Activated CD8-positive, alpha-beta T cell treated with anti-CD3 and anti-CD28 coated beads for 36 hours (primary cell): ENCODE measurements at places on chromosomes 12 and 14. TPM values are rescaled to one million over a fixed set of nuclear protein-coding genes. Genes with fewer than 3 reads are reported as not detected.

PZP gene
- total RNA-seq, result not detected

FITM1 gene
- 0.69 TPM for total RNA-seq

IRAK3 gene
- 0.31 TPM for total RNA-seq

TAS2R7 gene
- not detected for total RNA-seq

CPSF2 gene
- total RNA-seq, result 96.2 TPM

TBX3 gene
- total RNA-seq, result not detected

CGRRF1 gene
- total RNA-seq, result 10.0 TPM

PLEKHD1 gene
- total RNA-seq, result 0.07 TPM

DNA sequence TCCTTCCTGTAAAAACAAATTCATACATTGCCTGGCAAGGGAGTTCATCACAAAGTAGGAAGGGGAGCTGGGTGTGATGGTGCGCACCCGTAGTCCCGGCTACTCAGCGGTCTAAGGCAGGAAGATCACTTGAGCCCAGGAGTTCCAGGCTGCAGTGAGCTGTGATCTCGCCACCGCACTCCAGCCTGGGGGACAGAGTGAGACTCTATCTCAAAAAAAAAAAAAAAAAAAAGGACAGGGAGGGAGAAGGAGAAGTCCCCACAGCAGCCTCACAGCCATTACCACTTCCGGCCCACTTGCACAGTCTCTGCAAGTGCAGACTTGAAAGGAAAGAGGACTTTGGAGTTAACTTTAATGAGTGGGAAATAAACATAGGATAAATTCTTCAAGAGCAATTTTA, 121.0 kb downstream of the FBXL14 start:
- H3K4me1 ChIP-seq, result peaks cover 5% of the 10 kb centered on the region
- no peaks in the 10 kb centered on the region for H3K36me3 ChIP-seq
- peak; percentile 69 for DNase-seq
- H3K4me3 ChIP-seq, result peak overlapping the region; percentile 35

GRCh38 chr12:57460841-57461275, 1.3 kb downstream of the GLI1 start:
- no peak for DNase-seq
- peak overlapping the region; percentile 86 for H3K4me3 ChIP-seq
- no peak overlapping the region for H3K27ac ChIP-seq

- DNase-seq, result no peak
- H3K27ac ChIP-seq, result no peak overlapping the region
- H3K4me1 ChIP-seq, result no peaks in the 10 kb centered on the region
- no peak overlapping the region for H3K4me3 ChIP-seq
- no peaks in the 10 kb centered on the region for H3K36me3 ChIP-seq
These were observed 404.5 kb upstream of the TBX3 start for GRCh38 chr12:115088328-115088994.

- H3K27me3 ChIP-seq, result peaks cover 5% of the 10 kb centered on the region
- H3K36me3 ChIP-seq, result no peaks in the 10 kb centered on the region
- no peak overlapping the region for H3K4me3 ChIP-seq
- no peak overlapping the region for H3K27ac ChIP-seq
- no peak for DNase-seq
- H3K4me1 ChIP-seq, result peaks cover 9% of the 10 kb centered on the region
These were observed 5.7 kb upstream of the PLEK2 start for GRCh38 chr14:67417633-67418032.

- DNase-seq, result no peak
- H3K36me3 ChIP-seq, result peaks cover 2% of the 10 kb centered on the region
- no peak overlapping the region for H3K4me3 ChIP-seq
- H3K4me1 ChIP-seq, result no peaks in the 10 kb centered on the region
- H3K27ac ChIP-seq, result no peak overlapping the region
These were observed 10.7 kb upstream of the APOLD1 start for GRCh38 chr12:12774791-12775190.

- no peaks in the 10 kb centered on the region for H3K4me1 ChIP-seq
- no peak overlapping the region for H3K4me3 ChIP-seq
- no peaks in the 10 kb centered on the region for H3K36me3 ChIP-seq
- DNase-seq, result peak; percentile 42
These were observed 515.7 kb upstream of the ATXN7L3B start for GRCh38 chr12:74021937-74022336.
